ENCODE measurements at places on chromosomes 1 and 21.

- no peak for DNase-seq
Measured at GRCh38 chr1:36918604-36919003, 115.7 kb downstream of the GRIK3 start.

- no peak for DNase-seq
Measured at GRCh38 chr21:25494804-25495203, 112.5 kb downstream of the MRPL39 start.

- no peak for DNase-seq
Measured at GRCh38 chr1:207861442-207862177, 49.3 kb downstream of the CD34 start.

DNA sequence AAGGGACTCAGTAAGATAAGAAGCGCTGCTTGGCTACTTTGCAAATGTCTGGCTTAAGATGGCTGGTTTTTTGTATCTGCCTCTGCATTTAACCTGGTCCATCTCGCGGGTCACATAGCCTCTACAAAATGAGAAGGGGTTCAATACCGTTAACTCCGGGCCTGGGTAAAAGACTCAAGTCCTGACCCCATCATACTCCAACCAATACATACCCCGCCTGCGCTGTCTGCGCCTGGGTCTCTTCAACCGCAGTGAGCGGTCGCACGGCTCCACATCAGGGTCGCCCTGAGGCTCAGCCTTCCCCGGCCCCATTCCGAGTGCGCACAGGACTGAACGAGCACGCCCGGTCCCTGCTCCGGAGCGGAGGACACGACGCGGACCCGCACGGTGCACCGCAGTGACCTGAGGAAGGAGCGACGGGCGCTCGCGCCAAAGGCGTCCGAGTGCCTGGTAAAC lies 558 bp upstream of the PGD start:
- no peak for DNase-seq

DNA sequence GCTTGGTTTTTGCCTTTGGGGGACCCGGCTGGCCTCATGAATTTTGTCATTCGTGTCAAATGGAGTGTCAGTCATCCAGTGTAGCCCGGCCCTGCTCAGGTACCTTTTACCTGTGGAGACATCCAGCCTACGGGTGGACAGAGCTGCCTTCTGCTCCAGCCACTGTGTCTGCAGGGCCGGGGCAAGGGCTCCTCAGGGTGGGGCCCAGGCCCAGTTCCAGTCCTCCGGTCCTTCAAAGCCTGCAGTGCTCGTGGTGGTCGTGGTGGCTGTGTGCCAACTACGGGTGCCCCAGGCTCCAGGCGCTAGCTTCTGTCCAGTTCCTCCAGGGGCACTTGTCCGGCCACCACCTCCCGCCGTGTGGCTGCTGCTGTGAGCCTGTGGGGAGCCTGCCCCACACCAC lies 54.8 kb downstream of the TRIM11 start:
- no peak for DNase-seq

DNA sequence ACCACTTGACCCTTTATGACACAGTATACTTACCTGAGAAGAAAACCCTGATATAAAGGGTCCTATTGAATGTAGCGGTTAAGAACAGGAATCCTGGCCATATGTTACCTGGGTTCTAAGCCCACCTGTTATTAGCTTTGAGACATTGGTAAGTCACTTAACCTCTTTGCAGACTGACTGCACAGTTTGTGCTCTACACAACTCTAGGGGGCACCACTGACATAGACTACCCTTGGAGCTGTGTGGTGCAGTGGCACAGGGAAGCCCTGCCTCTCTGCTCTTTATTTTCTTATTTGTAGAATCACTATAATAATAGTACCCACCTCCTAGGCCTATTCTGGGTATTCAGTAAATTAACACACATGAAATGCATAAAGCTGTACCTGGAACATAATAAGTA lies 165.6 kb downstream of the C1orf94 start:
- no peak for DNase-seq

DNA sequence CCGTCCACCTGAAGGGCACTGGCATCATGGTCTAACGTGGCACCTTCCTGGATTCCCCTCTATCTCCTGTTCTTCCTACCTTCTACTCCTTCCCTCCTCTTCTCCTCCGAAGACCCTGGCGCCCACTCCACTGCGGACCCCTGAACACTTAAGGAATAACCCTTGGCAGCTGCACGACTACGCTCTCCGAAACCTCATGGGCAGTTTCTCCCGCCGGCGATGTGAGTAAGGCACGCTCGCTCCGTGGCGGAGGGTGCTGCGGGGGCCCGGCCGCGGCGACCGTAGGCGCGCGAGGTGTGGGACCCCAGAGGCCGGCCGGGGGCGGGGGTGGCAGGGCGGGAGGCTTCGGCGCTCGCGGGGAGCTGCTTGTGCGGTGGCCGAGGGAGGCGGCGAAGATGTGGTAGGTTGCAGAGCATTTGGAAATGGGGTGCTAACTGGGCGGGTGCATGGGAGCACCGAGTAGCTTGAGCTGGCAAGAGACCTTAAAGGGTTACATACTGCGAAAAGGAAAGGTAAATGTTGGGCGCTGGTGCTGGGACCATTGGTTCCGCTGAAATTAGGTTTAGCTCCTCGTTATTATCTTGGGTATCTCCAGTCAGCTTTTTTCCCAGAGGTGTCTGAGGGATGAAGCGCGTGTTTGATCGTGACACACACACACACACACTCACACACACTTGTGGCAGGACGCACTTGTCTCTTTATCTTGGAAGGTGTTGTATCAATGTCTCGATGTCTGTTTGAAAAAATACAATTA lies 876 bp downstream of the LRRC7 start:
- DNase-seq = no peak

GRCh38 chr21:21898801-21899200 lies 900.6 kb downstream of the NCAM2 start:
- no peak for DNase-seq

DNA sequence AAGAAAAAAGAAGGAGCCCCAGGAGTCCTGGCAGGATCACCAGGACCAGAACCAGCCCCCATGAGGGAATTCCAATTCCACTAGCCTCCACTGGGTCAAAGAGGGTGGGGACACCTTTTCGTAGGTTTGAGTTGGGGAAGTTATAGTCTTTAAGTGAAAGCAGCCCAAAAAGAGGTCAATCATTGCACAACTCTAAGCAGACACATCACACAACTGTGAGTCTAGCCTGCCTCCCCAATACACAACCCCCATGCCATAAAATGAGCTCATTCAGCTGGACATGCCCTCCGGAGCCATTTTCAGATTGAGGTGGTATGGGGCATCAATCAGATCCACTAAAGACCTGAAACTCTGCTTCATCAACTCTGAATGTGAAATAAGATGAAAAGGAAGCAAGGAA lies 179.9 kb downstream of the NPHP4 start:
- no peak for DNase-seq

GRCh38 chr1:226083302-226084101 lies 21.0 kb downstream of the H3-3A start:
- peak; percentile 94 for DNase-seq

DNA sequence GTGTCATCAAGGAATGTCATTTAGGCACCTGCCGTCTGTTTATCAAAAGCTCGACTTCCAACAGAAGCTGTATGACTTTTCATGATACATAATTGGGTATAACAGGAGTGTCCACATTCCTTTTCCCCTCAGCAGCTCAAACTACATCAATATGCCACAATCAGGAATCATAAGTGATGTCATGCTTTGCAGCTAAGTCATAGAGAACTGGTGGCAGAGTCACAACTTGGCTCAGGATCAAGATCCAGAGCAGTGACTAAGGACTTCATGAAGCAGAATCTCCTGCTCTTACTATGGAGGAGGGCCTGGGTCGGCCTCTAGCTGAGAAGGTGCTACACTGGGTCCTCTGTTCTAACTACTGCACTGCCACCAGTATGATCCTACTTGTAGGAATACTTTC lies 36.5 kb upstream of the AGBL4 start:
- DNase-seq = no peak

GRCh38 chr1:85311818-85312217 lies 35.4 kb upstream of the BCL10 start:
- no peak for DNase-seq

DNA sequence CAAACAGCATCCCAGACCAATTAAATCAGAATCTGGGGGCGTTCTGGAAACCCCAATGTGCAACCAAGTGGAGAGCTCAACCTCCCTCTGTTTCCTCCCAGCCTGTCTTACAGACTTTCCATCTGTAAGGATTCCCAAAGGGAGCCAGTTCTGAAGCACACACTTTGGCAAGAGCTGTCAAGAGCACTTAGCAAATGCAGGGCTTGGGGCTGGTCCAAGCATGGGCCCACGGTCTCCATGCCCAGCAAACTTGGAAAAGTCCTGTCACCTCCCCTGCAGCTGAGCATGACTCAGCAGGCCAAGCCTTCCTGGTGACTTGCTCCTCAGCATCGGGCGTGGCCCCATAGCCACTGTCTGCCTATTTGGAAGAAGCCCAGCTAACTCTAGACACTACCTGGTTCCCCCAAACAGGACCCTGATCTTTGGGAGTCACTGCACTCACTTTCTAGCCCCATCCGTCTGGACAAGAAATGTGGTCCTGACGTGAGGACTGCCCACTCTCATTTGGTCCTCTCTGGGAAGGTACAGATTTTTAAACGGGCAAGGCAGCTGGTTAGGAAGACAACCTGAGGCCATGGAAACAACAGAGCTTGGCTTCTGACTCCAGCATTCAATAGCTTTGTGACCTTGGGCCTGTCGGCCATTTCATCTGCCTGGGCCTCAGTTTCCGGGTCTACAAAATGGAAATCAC lies 16.9 kb downstream of the SLC2A1 start:
- no peak for DNase-seq

DNA sequence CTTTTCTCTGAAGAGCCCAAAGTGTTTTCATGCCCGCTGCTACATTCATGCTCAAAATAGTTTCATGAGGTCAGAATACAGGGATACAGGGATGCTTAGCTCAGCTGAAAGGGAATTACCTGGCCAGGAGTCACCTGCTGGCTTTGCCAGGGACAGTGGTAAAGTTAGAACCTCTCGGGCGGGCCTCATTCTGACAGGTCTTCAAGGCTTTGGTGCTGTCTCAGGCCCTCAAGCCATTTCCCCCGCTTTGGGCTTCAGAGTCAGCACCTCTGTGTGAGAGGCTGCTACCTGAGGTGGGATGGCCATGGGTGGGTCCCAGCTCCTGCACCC lies 5.5 kb downstream of the RASSF5 start:
- no peak for DNase-seq

DNA sequence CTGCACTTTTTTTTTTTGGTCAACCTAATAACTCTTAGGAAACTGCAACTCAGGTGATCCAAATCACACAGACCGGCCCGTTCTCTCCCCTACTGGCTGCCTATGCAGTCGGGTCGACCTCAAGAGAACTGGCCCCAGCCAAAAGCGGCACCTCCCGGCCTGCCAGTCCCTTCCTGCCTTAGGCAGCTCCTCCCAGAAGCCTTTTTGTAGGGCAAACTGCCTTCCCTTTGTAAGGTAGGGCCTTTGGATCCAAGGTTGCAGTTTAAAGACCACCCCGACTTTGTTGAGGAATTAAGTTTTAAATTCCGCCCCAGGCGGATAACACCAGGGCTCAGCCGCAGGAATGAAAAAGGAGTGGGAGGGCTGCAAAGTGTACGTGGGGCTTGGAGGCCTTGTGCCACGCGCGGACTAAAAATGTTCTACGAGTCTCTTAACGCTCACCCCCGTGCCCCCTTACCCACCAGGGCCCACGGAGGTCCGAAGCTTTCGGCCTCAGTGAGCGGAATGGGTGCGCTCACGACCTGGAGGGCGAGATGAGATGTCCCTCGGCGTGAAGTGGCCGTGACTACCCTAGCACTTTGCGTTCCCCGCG lies 642 bp upstream of the ST3GAL3 start:
- no peak for DNase-seq

DNA sequence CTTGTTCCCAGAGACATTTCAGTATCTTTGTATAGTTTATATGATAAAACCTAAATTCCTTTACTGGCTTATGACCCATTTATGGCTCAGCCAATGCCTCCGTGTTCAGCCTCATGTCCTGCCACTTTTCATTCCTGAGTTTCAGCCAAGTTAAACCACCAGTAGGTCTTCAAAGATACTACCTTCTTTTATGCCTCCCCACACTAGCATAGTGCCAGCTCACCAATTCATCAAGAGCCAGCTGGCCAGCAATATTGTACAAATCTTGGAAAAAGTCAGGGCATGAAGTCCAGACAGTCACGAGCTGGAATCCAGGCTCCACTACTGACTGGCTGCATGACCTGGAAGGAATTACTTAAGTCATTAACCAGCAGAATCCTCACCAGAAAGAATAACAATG lies 446.0 kb downstream of the GPATCH2 start:
- no peak for DNase-seq
